NCI-H526 treated with DMSO at 0.1 percent for 48 hours (cell line): ENCODE measurements at places on chromosomes 3 and 15.

DNA sequence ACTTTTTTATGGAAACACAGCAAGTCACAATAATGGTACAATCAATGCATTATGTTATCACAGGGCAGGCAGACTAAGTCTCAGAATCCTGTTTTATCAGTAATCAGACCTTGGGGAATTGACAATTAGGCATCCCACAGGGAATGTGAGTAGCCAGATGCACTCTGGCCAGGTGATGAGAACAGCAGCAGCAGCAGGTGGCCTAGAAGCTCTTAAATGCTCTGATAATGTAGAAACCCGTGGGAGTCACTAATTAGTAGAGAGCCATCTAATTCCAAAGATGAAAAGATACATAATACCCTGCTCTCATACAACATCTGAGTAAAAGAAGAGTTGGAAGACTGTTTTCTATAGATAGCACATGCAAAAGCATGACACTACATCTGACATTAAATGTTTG lies 12.6 kb downstream of the CEP152 start:
- peak; percentile 29 for DNase-seq

DNA sequence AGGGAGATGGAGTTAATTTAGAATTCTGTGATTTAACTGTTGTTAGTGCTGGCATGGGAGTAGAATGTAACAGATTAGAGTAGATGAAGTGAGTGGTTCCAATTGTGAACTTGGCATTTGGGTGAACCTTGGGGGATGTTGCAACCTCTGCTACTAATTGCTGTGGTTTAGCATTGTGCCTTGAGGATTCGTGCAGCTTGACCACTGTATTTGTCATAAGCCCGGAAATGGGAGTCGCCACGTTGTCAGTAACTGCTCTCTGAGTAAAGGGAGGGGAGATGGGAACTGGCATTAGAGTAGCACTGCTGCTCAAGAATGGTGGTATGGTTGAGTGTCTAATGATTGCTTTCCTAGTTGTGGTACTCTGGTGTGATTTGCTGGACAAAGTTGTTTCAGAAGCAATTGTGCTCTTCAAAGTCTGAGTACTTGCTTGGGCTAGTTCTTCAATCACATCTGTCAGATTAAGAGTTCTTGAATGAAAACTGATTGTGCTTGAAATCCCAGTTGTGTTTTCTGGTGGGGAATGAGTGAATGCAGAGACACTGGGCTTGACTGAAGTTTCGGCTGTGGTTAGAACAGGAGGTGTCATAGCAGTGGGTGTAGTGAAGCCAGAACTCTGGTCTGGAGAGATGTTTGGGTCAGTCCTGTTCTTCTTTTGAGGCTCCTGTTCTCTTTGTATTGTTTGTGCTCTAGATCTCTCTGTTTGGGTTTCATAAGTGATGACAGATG lies 15.4 kb downstream of the IGSF10 start:
- no peak for DNase-seq

GRCh38 chr3:66037986-66038369 lies 740 bp downstream of the MAGI1 start:
- no peak for DNase-seq

DNA sequence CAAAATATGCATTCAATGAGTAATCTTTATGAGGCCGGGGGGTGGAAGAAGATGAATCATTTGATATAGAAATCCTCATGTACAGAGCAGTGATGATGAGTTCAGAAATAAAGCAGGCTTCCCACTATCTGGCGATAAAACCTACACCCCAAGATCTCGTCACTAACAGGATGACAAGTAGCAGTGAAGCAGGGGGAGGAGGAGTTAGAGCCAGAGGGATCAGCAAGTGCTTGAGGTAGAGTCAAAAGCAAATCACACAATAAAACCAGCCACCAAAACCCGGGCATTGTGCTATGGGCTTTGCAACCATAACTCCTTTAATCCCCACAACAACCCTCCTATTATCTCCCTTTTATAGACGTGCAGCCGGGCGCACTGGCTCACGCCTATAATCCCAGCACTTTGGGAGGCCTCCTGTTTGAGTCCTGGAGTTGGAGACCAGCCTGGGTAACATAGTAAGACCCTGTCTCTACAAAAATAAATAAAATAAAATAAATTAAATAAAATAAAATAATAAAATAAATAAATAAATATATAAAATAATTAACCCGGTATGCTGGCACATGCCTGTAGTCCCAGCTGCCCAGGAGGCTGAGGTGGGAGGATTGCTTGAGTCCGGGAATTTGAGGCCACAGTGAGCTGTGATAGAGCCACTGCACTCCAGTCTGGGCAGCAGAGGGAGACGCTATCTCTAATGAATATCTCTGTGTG lies 53.0 kb downstream of the STARD5 start:
- DNase-seq = no peak

DNA sequence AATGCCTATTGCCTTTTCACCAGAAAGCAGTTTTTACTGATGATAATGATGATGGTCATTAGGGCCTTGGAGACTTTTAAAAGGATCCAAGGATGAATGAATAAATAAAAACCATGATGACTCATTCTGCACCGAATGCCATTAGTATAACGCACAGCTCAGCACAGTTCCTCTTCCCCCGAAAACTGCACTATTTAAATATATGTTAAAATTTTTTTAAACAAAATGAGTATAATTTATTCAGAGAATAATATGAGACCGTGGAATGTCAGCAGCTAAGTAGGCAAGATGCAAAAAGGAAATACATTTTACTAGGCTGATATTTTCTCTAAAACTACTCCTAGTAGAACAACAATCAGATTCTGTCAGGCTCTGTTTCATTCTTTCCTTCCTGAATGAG lies 83.4 kb upstream of the NANOGP8 start:
- DNase-seq = no peak

- no peak for DNase-seq
Observed at GRCh38 chr15:31004220-31004733, 12.8 kb upstream of the MTMR10 start.

- DNase-seq = no peak
Observed at GRCh38 chr3:133547432-133548041, 25.9 kb upstream of the CDV3 start.

DNA sequence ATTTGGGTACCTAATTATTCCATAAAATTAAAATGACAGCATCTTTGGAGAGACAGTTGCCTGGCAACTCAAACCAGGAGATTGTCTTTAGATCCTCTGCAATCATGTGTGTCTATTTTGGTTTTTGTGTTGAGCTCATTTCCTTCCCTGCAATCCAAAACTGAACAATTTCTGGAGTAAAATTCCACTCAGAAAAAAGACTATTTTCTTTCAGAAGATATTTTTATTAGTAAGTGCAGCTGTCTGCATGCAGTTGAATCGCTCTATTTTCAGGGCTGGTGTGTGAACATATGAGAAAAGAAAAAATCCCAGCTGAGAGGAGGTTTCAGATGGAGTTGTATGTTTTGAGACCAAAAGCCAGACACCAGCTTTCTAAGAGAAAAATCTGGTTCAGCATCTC lies 41.9 kb upstream of the DYNC1LI1 start:
- DNase-seq = no peak

- DNase-seq = no peak
Observed at GRCh38 chr3:73292220-73292619, 230.8 kb downstream of the EBLN2 start.

DNA sequence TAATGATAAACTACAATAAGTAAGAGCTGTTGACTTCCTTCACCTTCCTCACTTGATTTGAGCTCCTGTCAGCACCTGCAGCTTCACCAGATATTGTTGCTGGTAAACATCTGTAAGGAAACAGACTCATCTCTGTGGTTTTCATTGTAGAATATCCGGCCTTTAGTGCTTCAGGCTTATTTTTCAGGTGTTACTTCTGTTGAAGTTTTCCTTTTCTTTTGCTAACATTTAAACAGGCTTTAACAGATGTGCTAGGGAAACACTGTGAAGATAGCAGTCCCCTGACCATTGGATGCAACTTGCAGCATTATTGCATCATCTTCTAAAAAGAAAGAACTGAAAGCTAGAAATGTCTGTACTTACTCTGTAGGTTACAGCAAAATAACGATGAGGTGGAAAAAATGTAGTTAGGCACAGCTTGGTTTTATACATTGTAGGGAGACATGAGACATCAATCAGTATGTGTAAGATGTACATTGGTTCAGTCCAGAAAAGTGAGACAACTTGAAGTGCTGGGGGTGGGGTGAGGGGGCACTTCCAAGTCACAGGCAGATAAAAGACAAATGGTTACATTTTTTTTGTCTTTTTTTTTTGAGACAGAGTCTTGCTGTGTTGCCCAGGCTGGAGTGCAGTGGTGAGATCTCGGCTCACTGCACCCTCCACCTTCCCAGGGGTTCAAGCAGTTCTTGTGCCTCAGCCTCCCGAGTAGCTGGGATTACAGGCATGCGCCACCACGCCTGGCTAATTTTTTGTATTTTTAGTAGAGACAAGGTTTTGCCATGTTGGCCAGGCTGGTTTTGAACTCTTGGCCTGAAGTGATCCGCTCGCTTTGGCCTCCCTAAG lies 10.2 kb downstream of the EDEM1 start:
- no peak for DNase-seq

DNA sequence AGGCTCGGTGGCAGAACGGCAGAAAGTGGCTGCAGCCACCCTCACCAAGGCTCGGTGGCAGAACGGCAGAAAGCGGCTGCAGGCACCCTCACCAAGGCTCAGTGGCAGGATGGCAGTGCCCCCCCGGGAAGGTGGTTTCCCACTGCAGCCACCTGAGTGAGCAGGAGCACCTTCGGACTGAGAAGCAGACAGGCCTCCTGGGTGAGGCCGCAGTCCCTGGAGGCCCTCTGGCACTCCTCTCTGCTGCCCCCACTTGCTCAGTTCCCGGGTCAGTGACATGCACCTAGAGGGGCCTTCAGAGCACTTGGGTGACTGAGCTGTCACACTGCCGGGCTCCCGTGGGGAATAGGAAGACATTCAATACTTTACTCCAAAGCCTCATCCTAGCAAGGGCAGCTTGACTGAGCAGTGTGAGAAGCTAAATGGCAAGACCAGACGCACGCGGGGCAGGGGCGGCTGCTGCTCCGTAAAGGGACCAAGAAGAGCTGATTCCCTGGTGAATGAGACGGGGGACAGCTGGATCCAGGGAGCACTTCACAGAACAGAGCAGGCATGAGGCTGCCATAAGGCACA lies 62.7 kb downstream of the PCSK6 start:
- DNase-seq = no peak

GRCh38 chr15:64460724-64461720 lies 644 bp downstream of the ZNF609 start:
- DNase-seq = peak; percentile 65

DNA sequence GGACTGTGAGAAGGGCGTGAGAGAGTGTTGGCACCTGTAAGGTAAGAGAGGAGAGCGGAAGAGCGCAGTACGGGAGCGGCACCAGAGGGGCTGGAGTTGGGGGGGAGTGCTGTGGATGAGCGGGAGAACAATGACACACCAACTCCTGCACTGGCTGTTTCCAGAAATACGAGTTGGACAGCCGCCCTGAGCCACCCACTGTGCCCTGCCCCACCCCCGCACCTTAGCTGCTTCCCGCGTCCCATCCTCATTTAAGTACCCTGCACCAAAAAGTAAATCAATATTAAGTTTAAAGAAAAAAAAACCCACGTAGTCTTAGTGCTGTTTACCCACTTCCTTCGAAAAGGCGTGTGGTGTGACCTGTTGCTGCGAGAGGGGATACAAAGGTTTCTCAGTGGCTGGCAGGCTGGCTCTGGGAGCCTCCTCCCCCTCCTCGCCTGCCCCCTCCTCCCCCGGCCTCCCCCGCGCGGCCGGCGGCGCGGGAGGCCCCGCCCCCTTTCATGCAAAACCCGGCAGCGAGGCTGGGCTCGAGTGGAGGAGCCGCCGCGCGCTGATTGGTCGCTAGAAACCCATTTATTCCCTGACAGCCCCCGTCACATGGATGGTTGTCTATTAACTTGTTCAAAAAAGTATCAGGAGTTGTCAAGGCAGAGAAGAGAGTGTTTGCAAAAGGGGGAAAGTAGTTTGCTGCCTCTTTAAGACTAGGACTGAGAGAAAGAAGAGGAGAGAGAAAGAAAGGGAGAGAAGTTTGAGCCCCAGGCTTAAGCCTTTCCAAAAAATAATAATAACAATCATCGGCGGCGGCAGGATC lies at the start of gene SOX2:
Gene SOX2 (plus strand): TSS at position 601 of the 811 bp plus-strand sequence. CDS start 436 bp downstream, outside the sequence.
- peak; percentile 77 for DNase-seq

DNA sequence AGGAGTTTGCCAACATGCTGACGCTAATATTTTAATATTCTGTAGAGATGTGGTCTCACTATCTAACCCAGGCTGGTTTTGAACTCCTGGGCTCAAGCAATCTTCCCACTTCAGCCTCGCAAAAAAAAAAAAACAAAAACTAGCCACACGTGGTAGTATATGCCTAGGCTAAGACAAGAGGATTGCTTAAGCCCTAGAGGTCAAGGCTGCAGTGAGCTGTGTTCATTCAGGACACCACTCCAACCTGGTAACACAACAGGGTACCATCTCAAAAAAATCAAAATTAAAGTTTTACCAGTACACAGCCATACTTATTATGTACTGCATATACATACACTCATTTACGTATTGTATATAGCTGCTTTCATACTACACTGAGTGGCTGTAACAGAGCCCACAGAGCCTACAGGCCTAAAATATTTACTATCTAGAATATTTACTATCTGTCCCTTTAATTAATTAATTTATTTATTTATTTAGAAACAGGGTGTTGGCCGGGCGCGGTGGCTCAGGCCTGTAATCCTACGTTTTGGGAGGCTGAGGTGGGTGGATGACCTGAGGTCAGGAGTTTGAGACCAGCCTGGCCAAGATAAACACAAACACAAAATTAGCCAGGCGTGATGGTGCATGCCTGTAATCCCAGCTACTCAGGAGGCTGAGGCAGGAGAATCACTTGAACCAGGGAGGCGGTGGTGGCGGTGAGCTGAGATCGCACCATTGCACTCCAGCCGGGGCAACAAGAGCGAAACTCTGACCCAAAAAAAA lies 23.2 kb downstream of the SMARCC1 start:
- no peak for DNase-seq

DNA sequence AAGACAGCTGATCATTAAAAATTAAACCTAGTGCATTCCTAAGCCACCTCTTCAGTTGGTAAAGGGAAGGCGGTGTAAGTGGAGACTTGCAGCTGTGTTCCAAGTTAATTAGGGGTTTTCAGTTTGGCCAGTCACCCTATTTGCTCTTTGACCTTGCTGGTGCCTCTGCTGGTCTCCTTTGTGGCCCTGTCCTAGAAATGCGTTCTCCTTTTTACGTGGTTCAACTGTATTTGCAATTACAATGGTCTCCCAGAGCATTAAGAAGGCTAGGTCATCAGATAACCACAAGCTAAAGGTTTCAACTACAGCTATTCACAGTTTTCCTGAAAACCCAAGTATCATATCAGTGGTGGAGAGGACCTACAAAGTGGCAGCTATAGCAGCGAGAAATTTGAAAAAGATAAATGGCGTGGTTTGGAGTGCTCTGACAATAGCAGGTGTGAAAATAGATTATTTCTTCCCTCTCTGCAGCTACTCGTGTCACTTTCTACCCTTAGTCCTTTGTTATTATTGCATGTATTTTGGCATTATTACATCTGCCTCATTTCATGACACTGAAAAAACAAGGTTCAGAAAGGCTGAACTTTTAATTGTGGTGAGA lies 203.5 kb upstream of the TBC1D5 start:
- no peak for DNase-seq

- DNase-seq = no peak
Observed at GRCh38 chr15:27396996-27397395, 426.0 kb downstream of the GABRG3 start.
